ENCODE measurements at places on chromosomes 1 and 21. TPM values are rescaled to one million over a fixed set of nuclear protein-coding genes. Genes with fewer than 3 reads are reported as not detected.

Gene ESPN
- not detected for total RNA-seq

Gene HSPA6
- total RNA-seq = under 0.01 TPM

Gene CHIA
- not detected for total RNA-seq

Gene OR2L3
- total RNA-seq = not detected

Gene TTLL7
- 5.8 TPM for total RNA-seq

Gene SLC9C2
- not detected for total RNA-seq

Gene TCP10L
- total RNA-seq = not detected

Gene CLCA1
- not detected for total RNA-seq

Gene TXNIP
- 132 TPM for total RNA-seq

Gene CFHR4
- not detected for total RNA-seq

Gene TMEM79
- 2.5 TPM for total RNA-seq

Gene S100A16
- total RNA-seq = 391 TPM

Gene SPTA1
- not detected for total RNA-seq

Gene RIPPLY3
- not detected for total RNA-seq

Gene EYA3
- 10.3 TPM for total RNA-seq

Gene S100A3
- 11.6 TPM for total RNA-seq

Gene HPDL
- total RNA-seq = 7.1 TPM
